ENCODE measurements at places on chromosomes 4 and X. TPM values are rescaled to one million over a fixed set of nuclear protein-coding genes. Genes with fewer than 3 reads are reported as not detected.
A peak's percentile ranks its signal among the peaks of the same experiment; 100 is the strongest.

Gene SATL1
- 0.19 TPM for total RNA-seq

Gene HERC5
- total RNA-seq = 23.0 TPM

Gene PNMA5
- not detected for total RNA-seq

Gene SOX3
- total RNA-seq = 0.98 TPM

Gene NPY2R
- not detected for total RNA-seq

Gene CNOT6L
- total RNA-seq = 34.0 TPM

Gene SOWAHD
- total RNA-seq = 0.54 TPM

- H3K27ac ChIP-seq = no peak overlapping the region
- no peak for DNase-seq
- no peaks in the 10 kb centered on the region for H3K36me3 ChIP-seq
- no peaks in the 10 kb centered on the region for H3K4me1 ChIP-seq
- H3K27me3 ChIP-seq = no peaks in the 10 kb centered on the region
These were observed 148.4 kb upstream of the FGF16 start for GRCh38 chrX:77298790-77299189.

- no peaks in the 10 kb centered on the region for H3K36me3 ChIP-seq
- H3K27me3 ChIP-seq = no peaks in the 10 kb centered on the region
- H3K4me3 ChIP-seq = no peak overlapping the region
- no peaks in the 10 kb centered on the region for H3K4me1 ChIP-seq
- DNase-seq = peak; percentile 47
- H3K27ac ChIP-seq = no peak overlapping the region
These were observed 31.5 kb upstream of the LNX1 start for GRCh38 chr4:53622739-53623151.

DNA sequence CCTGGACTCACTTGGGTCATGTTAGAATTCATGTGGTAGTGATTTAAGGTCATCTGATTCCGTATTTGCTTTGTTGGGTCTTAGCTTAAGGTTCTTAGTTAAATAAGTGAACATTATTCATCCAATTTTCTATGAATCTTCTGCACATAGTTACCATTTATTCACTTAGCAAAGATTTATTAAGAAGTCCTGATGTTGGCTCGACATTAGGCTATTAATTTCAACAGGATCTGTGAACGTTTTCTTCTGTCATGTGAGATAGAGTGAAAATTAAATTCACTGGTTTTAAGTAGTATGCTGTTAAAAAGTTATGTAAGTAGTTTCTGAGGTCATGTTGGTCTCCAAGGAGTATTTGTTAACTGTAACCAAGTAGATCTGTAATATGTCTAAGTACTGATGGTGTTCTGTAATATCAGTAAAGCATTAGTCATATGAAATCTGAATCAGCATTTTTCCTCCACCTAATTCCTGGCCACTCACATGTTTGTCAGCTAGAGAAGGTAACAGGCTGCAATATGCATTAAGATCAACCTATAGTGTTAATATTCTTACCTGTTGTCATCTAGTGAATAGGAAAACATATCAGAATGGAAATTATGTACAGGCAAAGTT is 155.6 kb downstream of the PCDH7 start:
- peak; percentile 63 for DNase-seq
- H3K4me1 ChIP-seq = no peaks in the 10 kb centered on the region
- no peaks in the 10 kb centered on the region for H3K27me3 ChIP-seq
- no peak overlapping the region for H3K4me3 ChIP-seq

GRCh38 chr4:33649015-33649414 is 2595.3 kb downstream of the ARAP2 start:
- H3K36me3 ChIP-seq = no peaks in the 10 kb centered on the region
- no peaks in the 10 kb centered on the region for H3K27me3 ChIP-seq
- no peak overlapping the region for H3K27ac ChIP-seq
- DNase-seq = peak; percentile 1
- H3K4me3 ChIP-seq = no peak overlapping the region

GRCh38 chr4:8940792-8941491 is 69.3 kb upstream of the HMX1 start:
- no peaks in the 10 kb centered on the region for H3K4me1 ChIP-seq
- H3K27me3 ChIP-seq = no peaks in the 10 kb centered on the region
- no peaks in the 10 kb centered on the region for H3K36me3 ChIP-seq
- H3K4me3 ChIP-seq = no peak overlapping the region

DNA sequence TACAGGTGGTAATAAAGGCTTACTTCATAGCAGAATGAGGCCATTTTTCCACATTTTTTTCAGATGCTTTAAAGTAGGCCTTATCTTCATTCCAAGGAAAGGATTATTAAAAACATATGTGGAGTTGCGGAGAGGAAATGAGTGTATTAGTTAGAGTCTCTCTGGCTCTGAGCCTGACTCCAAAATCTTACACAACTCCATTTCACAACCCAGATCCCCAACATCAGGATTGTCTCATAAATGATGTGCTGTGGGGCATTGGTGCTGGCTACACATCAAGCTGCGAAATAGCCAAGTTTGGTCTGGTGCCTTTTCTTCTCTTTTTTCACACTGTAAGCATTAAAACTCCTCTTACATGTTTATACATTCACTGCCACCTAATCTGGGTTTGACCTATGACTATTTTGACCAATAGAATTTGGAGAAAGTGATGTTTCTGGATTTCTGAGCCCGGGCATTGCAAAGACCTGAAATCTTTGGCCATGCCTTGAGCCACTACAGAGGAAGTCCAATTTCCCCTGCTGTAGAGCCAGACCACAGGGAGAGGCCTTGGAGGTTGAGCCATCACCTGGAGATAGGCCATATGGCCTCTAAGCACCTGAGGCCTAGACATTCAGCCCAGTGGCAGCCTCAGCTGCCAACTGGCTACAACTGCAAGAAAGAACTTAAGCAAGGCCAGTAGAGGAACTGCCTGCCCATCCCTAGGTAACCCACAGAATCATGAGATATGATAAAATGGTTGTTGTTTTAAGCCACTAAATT is 16.7 kb upstream of the SOD3 start:
- DNase-seq = peak; percentile 97
- H3K27me3 ChIP-seq = no peaks in the 10 kb centered on the region
- peaks cover 18% of the 10 kb centered on the region for H3K4me1 ChIP-seq
- H3K27ac ChIP-seq = peak overlapping the region; percentile 56

DNA sequence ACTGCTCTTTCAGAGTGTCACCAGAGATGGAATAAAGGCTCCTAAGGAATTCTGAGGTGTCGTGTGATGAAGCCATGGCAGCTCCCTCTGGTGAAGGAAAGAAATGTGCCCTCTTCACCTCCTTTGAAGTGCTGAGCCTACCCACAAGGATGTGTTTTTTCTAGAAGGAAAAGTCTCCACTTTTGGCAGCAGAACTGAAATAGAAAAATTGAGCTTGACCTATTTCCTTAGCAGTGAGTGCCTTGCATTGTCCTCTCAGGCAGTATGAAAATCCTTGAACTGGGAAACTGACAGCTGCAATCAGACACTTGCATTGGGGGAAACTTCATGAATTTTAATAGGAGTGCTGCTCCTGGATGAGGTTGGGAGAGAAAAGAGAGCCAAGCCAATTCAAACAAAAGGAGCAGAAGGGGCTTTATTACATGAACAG is 95.2 kb downstream of the DCLK2 start:
- H3K4me1 ChIP-seq = peaks cover 36% of the 10 kb centered on the region
- no peaks in the 10 kb centered on the region for H3K27me3 ChIP-seq
- H3K36me3 ChIP-seq = no peaks in the 10 kb centered on the region
- peak; percentile 67 for DNase-seq
- H3K27ac ChIP-seq = peak overlapping the region; percentile 31
- no peak overlapping the region for H3K4me3 ChIP-seq

DNA sequence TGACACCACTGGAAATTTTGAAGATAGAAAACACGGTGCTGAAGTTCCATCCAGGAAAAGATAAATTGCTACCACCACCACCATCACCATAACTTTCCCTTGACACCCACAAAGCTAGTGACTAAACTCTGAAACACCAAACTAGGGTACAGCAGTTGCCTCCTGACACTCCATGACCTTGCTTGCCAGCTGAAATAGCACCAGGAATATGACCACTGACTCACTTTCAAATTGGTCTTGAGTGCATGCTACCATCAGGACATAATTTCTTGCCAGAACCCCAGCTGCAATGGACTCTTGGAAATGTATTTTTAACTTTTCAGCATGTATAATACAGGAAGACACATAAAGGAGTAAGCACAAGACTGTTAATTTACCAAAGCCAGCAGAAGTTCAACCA is 283.3 kb downstream of the CENPC start:
- no peaks in the 10 kb centered on the region for H3K27me3 ChIP-seq
- H3K4me1 ChIP-seq = no peaks in the 10 kb centered on the region
- DNase-seq = no peak
- no peaks in the 10 kb centered on the region for H3K36me3 ChIP-seq
- H3K4me3 ChIP-seq = no peak overlapping the region

GRCh38 chr4:66000510-66001117 is 330.3 kb upstream of the EPHA5 start:
- DNase-seq = peak; percentile 61
- no peaks in the 10 kb centered on the region for H3K27me3 ChIP-seq
- no peak overlapping the region for H3K4me3 ChIP-seq
